Activated CD4-positive, alpha-beta T cell treated with anti-CD3 and anti-CD28 coated beads, Interleukin-2, amount 10 ng/mL, durations not matched to agents 7 days and 5 days (primary cell): ENCODE measurements at places on chromosomes 4 and X.

GRCh38 chrX:119041175-119041574, 31.6 kb upstream of the CT47C1 start:
- DNase-seq: no peak

DNA sequence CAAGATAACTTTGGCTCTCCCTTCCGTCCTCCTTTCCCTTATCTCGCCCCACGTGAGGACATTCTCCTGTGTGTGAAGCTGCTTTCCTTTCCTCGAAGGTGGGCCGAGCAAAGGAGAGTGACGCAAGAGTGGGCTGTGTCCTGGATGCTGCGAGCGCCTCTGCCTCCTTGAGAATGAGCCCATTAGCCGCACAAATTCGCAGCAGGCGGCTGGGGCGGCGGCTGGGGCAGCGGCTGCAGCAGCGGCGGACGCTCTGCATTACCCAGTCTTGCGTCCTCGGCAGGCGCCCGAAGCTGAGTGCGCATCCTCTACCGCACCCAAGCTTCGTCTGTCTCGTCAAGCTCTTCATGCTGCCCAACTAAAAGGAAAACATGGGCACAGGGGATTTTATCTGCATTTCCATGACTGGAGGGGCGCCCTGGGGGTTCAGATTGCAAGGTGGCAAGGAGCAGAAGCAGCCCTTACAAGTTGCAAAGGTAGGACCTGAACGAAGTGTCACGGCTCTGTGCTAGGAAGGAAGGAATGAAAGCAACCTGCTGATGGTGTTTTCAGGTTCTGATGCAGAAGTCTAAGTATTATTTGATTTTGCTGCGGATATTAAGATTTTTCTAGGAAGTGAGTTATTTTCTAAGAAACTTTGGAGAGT, at the start of gene SYNPO2:
Gene SYNPO2, plus strand, starts transcription at position 189 of the 646 bp plus-strand sequence. Its CDS starts 183 bp downstream, at position 372.
- DNase-seq: peak; percentile 26

- DNase-seq: peak; percentile 18
Measured at GRCh38 chrX:41335958-41336331, 2.0 kb downstream of the DDX3X start.

DNA sequence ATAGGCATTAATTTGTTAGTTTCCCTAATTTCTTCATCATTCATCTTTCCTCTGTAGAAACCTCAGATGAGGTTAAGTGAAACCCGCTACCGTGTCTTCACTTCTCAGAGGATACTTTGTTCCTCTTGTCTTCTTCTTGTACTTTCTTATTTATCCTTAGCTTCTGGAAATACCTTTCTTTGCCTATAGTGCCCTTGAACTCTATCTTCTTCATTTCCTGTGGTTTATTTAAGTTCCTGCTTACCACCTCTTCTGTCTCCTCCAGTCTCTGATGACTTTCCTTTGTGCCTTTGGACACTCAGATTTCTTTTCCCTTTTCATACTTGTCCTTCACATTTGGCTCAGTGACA, 159.6 kb upstream of the LEF1 start:
- DNase-seq: no peak

- no peak for DNase-seq
Measured at GRCh38 chr4:7000421-7001176, 42.6 kb upstream of the TADA2B start.

GRCh38 chrX:149282909-149283308, 222.2 kb downstream of the IDS start:
- no peak for DNase-seq

- DNase-seq: no peak
Measured at GRCh38 chr4:8016527-8016926, 76.9 kb upstream of the AFAP1 start.

GRCh38 chr4:5746829-5747737, 36.1 kb downstream of the EVC start:
- DNase-seq: no peak
